H54 (cell line): ENCODE measurements at places on chromosomes 7 and 10.

DNA sequence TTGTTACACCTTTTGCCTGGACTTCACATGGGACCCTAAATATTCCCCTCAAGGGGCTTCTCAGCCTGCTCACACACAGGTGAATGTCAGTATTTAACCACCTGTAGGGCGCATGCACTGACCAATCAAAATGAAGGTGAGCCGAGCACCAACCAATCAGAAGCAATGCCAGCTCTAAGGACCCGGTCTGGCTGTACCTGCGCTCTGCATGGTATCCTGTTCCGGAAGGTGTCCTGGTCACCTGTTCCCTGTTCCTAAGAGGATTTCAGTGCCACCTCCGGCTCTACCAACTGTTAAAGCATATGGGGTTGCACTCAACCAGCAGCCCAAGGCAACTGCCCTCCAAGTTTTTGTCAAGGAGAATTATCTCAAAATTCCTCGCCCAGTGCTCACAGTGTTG lies 18.4 kb upstream of the CALN1 start:
- DNase-seq, result no peak

- DNase-seq, result no peak
Measured at GRCh38 chr10:87844837-87845623, 18.3 kb downstream of the KLLN start.

DNA sequence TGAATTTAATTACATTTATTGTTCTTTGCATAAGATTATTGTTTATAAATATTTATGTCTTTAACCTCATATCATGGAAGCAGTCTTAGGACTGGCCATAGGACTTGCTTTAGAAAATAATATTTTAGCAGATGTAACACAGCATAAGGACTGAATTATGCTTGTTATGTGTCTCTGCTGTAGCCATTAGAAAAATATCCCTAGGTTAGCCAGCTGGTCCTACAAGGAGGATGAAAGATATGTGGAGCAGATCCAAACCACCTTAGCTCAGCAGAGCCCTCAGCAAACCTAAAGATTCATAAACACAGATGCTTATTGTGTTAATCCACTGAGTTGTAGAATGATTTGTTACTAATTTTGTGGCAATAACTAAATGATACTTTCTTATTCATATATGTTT lies 166.0 kb upstream of the COL1A2 start:
- no peak for DNase-seq

- no peak for DNase-seq
Measured at GRCh38 chr10:47278152-47278473, 21.9 kb upstream of the GDF10 start.

- no peak for DNase-seq
Measured at GRCh38 chr10:34731885-34732701, 83.0 kb downstream of the PARD3 start.

- DNase-seq, result no peak
Measured at GRCh38 chr7:109964780-109965179, 1126.1 kb upstream of the LRRN3 start.
